ENCODE measurements at places on chromosomes 7 and 10.

DNA sequence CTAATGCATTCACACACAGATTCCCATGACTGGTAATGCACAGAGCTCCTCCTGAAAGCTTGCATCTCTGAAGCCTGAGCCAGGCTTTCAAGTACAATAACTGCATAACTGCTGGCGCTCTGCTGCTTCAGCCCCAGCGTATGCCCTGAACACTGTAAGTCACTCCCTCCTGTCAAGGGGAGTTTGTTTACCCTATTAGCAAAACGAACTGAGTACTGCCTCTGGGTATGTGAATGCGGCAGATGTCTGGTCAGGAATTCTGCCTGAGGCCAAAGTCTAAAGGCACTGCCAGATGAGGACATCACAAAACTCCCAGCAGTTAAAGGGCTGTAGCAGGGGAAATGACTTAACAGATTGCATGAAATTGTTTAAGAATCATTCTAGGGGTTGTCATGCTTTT is 97.7 kb downstream of the NRCAM start:
- DNase-seq: no peak

DNA sequence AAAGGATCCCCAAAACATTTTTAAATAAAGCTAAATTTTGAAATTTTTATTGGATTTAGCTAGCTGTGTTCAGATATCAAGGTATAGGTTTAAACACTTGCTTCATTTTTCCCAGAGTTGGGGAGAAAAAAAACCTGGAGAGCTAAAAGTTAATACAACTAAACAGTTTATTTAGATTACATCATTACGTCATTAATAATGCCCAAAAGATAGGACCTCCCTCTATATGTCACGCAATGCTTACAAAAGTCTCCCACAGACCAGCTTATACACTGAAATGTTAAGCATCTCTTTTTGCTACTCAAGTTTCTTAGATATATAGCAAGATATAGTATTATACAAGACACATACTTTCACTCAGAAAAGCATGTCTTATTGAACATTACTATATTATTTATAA is 160.0 kb upstream of the SEMA3E start:
- DNase-seq: no peak

DNA sequence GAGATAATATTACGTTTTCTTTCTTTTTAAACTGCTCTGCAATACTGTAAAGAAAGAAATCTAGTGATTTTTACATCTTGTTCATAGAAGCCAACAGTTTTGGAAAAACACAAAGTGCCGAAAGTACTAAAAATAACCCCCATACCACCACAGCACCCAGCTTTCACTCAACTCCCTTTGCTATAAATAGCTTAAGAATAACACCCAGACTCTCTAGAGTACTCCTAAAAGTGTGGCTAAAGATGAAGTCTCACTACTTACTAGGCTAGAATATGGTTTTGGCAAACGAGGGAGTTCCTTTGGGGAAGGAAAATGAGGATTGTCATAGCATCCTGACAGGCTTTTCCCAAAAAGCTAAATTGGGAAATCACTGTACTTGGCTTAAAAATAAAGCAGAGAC is 151.8 kb upstream of the ANK3 start:
- no peak for DNase-seq

- DNase-seq: no peak
Measured at GRCh38 chr7:125563964-125564529, 634.4 kb upstream of the POT1 start.

GRCh38 chr7:47507522-47507921 is 74.4 kb downstream of the TNS3 start:
- DNase-seq: no peak

- no peak for DNase-seq
Measured at GRCh38 chr7:90933984-90934383, 330.2 kb upstream of the FZD1 start.

DNA sequence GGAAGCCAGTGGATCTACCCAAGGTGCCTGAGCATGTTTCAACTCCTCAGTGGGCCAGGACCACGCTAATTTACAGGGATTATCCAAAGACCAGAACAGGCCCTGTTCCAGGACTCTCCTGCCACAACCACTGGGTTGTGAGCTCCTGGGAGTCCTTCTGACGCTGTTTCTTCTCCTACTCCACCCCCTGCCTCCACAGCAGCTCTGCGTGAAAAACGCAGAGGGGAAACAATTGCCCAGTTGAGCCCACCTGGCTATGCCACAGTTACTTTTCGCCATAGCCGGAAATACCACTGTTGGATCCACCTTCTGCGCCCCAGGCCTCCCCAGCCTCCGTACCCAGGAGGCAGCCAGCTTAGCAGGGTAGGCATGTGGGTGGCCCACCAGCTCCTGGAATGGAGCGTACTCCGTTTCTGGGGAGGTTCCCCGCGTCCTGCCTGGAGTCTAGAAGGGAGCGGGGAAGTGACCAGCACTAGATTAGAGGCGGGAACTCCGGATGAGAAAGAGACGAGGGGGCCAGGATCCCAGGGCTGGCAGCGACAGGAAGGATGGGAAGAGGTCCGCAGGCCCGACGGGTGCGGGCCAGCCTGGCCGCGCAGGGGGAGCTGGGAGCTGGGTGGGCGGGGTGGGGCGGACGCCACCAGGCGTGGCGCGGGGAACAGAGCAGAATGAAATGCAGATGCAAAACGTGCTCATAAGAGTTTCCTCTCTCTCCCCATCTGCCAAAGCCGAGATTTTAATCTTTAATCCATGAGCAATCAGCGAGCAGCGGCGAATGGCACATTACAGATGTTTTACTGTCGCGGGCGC is 32.1 kb upstream of the PAX2 start:
- DNase-seq: no peak

- DNase-seq: no peak
Measured at GRCh38 chr7:22612776-22613175, 112.8 kb upstream of the STEAP1B start.

- no peak for DNase-seq
Measured at GRCh38 chr7:3078514-3078913, 34.8 kb upstream of the CARD11 start.

GRCh38 chr7:23787272-23787671 is 77.3 kb downstream of the STK31 start:
- no peak for DNase-seq

DNA sequence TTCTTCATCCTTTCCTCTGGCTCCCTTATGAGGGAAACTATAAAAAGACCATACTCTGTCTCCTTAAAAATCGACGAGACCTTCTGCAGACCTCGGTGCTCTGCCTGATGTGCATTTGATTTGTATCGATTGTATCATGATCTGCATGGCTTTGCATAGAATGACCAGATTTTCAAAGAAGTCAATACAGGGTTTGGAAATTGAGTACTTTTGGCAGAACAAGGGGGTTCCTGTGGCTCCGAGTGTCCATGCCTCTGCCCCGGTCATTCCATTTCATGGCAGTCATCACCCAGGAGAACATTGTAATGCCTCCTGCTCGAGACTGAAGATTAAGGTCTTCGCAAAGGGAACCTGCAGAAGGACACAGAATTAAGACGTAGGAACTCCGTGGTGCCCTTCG is 685 bp downstream of the CASP2 start:
- DNase-seq: no peak

- DNase-seq: no peak
Measured at GRCh38 chr7:42690794-42691639, 220.9 kb downstream of the C7orf25 start.

GRCh38 chr10:10432296-10433035 is 585.2 kb upstream of the CELF2 start:
- no peak for DNase-seq

- no peak for DNase-seq
Measured at GRCh38 chr10:7435674-7436073, 24.8 kb upstream of the SFMBT2 start.

DNA sequence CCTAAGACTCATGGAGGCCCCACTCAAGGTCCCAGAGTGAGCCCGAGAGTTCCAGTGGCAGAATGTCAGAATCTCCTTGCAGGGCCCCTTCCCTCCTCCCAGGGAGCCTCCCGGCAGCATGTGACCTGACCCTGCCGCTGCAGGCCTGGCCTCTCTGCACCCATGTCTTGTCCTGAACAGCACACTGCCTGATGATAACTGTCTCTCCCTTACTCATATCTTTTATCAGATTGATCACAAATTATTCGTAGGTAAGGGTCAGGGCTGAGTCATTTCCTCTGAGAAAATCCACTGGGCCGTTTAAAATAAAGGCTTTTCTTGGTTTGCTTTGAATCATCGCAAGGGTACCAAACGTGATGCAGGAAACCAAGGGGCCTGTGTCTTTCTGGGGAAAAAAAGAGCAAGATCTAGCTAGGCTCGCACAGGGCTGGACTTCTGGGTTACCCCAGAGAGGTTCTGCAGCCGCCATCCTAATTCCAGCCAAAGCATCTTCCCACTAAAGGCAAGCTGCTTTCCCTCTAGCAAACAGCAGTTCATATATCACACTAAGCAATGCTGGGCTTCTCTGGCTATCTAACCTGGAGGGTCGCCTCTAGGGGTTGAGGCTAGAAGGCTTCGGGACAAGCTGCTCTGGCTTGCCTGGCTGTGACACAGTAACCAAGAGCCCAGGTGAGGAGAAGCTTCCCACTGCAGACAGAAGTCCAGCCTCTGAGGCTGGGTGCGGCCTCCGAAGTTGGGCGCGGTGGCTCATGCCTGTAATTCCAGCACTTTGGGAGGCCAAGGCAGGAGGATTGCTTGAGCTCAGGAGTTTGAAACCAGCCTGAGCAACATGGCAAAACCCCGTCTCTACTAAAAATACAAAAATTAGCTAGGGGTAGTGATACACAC is 104.9 kb downstream of the SPDYE5 start:
- DNase-seq: no peak

GRCh38 chr7:37782166-37782565 is 66.2 kb upstream of the NME8 start:
- DNase-seq: no peak

GRCh38 chr7:68724965-68725364 is 873.3 kb upstream of the AUTS2 start:
- no peak for DNase-seq

DNA sequence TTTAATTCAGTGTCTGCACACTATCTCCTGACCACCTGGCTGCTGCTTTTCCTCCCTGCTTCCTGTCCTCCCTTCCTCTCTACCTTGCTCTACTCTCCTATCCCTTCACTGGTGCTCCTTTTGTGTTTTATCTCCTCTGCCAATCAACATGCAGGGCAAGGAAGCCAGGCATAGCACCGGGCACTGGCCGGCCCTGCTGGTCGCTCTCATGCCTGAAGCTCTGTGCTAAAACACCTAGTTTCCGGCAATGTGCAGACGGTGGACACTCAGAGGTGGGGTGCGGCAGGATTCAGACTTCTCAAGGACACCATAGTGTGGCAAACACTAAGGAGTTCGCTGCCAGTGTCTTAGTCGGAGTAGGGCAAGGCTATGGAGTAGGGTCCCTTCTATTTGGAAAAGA is 177.1 kb downstream of the PRKCQ start:
- no peak for DNase-seq

DNA sequence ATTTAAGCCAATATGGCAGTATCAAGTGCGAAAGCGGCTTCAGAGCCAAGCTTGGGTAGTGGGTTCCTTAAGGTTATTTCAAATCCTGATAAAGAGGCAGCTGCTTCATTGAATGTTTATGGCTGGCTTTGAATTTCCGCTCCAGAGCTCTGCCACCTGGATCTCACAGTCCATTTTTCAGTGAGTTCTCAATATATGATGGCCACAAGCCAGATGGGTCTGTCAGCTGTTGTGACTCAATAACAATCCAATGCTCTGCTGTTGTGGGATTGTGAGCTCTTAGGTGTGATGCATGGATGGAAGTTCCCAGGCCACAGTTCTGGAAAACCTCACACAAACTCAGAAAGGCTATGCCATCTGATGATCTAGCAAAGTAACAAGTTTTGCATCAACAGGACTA is 743.8 kb upstream of the LRRN3 start:
- no peak for DNase-seq

DNA sequence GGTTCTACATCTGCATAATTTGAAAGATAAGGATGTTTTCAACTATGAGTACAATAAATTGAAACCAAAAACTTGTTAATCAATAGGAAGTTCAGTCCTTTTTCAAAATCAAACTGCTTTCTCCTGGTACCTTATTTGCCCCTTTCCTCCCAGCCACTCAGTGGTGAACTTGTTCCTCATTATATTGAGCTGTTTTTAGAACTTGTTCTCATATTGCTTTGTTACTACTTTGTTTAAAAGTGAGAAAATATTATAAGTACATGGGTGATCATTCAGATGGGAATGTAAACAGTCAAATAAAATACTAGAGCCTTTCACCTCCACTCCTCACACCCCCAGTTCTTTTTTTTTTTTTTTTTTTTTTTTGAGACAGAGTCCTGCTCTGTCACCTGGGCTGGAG is 17.2 kb downstream of the UBE3C start:
- no peak for DNase-seq

DNA sequence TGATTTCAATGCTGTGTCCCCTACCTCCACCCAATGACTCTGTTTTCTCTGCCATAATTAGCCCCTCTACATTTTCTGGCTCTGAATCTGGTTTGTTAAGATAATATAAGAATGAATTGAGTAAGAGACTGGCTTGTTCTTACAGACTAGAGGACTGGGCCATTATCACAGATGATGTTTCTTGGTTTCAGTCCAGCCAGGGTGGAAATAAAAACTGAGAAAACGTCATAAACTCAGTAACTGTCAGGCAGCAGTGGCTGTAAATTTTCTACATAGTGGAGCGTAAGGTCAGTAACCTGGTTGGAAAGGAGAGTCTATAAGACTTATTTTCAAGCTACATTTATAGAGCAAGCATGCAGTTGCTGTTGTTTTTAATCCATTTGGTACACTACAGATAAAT is 485.4 kb downstream of the HTR7 start:
- DNase-seq: no peak

DNA sequence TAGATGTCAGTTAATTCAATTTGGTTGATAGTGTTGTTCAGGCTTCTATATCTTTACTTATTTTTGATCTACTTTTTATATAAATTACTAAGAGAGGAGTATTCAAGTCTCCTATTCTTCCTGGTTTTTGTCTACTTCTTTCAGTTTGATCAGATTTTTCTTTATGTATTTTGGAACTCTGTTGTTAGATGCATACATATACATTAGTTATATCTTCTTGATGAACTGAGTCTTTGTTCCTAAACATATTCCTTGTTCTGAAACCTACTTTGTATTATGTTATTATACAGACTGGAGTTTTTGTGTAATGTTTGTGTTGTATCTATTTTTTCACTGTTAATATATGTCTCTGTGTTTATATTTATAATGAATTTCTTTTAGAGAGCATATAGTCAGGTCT is 118.8 kb downstream of the LRMDA start:
- DNase-seq: no peak

- peak; percentile 47 for DNase-seq
Measured at GRCh38 chr7:155598810-155599210, 45.7 kb upstream of the RBM33 start.

DNA sequence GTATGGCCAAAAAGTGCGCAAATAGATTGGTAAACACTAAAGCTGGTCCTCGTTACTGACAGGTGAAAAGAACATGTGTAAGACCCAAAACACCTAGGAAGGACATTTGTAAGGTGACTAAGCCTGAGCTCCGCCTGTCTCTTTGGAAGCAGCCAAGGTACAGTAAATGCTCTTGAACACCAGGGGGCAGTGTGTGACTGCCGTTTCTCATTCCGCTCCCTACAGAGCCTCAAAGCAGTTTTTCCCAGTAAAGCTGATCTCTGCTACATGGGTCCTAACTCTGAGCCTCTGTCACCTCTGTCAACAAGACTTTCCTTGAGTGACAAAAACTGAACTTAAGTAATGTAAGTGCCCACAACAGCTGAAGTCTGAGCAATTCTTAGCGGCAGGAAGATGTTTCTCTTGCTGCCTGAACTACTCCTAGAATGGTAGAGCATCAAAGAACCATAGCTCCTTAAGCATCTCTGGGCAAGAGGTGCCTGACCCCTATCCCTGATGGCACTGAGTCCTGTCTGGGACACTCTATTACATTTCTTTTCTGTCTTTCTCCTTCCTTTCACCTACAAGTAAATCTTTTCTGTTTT is 238.0 kb upstream of the INHBA start:
- peak; percentile 11 for DNase-seq
